ENCODE measurements at places on chromosomes 16 and 17.

GRCh38 chr17:13102477-13102876 is 84.7 kb upstream of the ELAC2 start:
- DNase-seq, result no peak

DNA sequence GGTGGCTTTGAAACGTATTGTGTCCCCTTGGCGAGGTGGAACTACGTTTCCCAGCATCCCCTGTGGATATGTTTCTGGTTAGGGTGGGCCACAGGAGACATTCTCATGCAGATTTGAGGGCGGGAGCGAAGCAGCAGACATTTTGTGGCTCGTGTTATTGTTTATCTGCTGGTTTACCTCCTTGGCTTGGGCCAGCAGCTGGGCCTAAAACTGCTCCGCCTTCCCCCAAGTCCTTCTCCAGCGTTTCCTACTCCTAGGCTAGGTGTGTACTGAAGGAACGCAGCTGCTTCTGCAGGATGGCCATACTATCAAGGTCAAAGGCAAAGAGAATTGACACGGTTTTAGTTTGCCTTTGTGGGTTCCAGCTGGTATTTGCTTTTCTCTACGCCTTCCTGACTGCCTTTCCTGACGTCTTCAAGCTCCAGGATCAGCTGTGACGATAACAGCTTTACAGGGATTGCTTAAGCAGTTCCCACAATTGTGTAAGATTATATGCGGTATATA is 17.2 kb upstream of the WSB1 start:
- no peak for DNase-seq

DNA sequence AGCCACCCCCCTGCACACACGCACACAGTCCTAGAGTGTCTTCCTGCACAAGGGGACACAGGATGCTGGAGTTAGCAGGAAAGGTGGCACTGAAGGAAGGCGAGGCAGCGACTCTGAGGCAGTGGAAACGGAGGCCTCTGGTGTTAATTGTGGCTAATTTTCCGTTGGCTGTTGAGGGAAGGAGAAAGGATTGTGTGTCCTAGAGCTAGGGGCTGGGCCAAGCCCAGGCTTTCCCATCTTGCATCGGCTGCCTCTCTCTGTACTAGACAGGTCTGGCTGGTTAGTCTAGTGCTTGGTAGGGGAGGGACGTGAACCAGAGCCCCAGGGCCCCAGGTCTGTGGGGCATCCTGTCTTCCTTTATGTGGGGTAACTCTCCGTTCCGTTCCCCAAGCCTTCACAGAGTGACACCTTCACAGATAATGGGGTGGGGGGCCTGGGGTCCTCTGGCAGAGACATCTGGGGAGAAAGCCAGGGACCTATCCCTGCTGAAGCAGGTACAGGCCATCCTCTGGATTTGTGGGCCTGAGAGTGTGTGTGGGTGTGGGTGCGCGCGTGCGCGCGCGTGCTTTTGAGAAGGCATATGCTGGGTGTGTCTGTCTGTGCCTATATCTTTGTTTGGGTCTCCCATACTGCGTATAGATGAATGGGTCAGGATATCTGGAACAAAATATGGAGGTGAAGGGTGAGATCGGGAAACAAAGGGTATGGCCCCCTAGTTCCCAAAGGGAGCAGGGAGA is at the start of gene CHD3:
TSS of gene CHD3 (plus strand) at position 606 of the 737 bp plus-strand sequence. CDS start 212 bp downstream, outside the sequence.
- no peak for DNase-seq

- no peak for DNase-seq
Observed at GRCh38 chr16:50752471-50753235, 10.8 kb downstream of the CYLD start.

- DNase-seq, result no peak
Observed at GRCh38 chr17:82304826-82305726, 12.3 kb downstream of the CD7 start.

DNA sequence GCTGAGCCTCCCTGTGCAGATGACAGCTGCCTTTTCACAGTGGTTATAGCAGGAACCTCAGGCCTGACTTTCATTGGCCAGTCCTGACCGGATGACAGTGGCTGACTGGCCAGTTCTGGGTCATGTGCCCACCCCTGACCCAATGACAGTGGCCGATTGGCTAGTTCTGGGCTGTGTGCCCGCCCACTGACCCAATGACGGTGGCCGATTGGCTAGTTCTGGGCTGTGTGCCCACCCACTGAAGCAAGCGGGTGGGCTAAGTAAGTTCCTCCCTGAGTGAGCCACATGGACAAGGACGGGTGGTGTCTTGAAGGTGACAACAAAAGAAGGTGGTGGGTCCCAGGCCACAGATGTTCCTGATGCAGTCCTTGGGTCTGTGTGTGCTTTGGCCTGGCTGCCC is 9.5 kb downstream of the DEF8 start:
- DNase-seq, result no peak

DNA sequence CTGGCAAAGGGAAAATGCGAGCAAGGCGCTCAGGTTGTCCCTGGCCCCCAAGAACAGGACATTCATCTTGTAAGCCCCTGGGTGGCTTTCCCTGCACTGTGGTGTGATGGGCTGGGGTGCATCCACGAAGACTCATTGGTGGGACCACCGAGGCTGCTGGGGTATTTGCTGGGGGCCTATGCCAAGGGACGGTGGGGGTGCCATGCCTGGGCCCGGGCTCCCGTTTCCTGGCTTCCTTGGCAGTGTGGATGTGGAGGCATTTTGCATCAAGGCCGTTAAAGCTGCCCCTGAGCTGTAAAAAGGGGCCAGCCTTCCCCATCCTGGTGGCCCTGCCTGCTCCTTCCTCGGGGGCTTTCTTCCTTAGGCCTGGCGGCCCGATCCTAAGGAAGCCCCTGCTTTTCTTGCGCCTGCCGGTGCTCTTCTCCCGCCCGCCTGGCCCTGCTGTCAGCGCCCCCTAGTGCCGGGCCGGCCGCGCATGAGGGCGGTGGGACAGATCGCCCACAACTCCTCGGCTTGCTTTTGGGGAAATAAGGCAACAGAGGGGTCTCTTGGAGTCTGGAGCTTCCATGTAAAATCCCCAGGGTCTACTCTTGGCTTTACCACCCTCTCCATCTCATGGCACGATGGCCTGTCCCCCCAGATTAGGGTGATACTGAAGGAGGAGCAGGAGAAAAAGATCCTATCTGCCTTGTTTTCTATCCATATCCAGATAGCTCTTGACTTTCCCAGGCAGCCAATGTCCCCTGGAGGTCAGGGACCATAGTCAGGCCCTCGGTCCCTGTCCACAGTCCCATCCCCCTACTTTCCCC is 9.8 kb upstream of the TBX2 start:
- no peak for DNase-seq

DNA sequence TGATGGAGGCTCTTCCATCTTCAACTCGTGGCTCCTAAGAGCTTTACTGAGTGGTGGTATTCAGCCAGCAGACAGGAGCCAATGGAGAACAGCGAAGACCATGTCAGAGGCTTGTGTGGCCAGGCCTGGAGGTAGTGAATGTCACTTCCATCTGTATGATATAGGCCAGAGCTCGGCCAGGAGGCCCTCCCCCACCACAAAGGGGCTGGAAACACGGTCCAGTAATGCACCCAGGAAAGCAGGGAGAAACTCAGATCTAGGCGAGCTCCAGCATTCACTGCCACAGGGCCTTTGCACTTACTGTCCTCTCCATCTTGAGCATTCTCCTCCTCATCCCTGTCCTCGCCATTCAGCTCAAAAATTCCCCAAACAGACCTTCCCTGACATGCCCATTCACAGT is 555.3 kb upstream of the C16orf82 start:
- no peak for DNase-seq

- DNase-seq, result no peak
Observed at GRCh38 chr16:12339686-12340085, 363.2 kb downstream of the SNX29 start.

- DNase-seq, result no peak
Observed at GRCh38 chr17:32954477-32954876, 26.5 kb downstream of the TMEM98 start.

DNA sequence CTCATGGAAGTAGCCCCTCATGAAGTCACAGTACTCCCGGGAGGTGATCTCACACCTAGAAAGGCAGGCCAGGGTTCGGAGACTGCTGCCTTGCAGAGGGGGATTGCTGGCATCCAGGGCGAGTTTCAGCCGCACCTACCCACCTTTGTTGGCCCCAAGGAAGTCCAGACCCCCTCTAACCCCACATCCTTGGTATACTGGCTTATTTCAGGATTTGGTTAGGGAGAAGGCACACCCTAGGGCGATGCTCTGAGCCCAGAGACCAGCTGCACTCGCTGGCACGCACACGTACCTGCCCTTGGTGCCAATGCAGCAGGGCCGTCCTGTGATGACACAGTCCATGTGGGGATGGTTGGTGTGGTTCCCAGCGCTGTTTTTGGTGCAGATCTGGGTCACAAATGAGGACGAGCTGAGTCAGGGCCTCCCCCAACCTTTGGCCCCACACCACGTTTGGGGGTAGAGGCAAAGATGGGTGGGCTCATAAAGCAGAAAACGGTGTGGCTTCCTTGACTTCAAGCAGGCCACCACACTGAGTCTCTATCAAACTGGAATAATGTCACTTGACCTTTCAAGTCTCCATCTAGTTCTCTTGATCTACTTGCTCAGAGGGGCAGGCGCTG is 5.9 kb downstream of the SNRNP25 start:
- DNase-seq, result no peak

DNA sequence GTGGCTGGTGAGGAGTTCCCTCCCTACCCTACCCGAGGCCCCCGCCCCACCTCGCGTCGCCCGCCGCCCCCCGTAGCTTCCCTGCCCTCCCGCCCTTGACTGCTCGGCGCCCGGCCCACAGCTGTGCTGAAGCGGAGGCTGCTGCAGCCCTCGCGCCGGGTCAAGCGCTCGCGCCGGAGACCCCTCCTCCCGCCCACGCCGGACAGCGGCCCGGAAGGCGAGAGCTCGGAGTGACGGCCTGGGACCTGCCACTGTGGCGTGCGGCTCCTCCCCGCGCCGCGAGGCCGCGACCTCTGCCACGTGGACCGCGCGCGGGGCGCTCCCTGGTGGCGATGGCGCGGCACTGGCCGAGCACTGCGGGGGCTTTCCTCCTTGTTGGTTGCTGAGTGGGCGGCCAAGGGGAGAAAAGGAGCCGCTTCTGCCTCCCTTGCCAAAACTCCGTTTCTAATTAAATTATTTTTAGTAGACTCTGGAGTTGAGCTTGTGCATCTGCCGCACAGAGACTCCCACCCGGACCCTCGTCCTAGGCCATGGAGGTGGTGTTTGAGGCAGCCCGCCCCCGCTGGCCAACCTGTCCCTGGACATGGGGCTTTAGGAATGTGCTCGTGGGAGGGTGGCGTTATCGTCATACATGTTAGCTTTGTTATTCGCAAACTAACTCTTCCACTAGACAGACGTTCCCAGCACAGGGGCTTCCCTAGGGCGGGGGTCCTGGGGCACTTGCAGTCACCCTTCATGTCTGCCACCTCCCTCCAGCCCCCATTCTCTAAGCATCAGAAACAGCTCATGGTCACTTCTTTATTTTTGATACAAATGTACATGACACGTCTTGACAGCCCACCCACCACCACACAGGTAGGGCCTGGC is 4.4 kb downstream of the TP53I13 start:
- DNase-seq, result no peak

GRCh38 chr17:50424996-50425681 is 879 bp upstream of the ACSF2 start:
- no peak for DNase-seq

GRCh38 chr17:72891627-72892026 is 200.9 kb downstream of the SLC39A11 start:
- DNase-seq, result no peak

GRCh38 chr17:57001541-57001940 is 23.6 kb downstream of the SCPEP1 start:
- no peak for DNase-seq

- no peak for DNase-seq
Observed at GRCh38 chr17:76566988-76567431, 18.6 kb downstream of the ST6GALNAC2 start.

- no peak for DNase-seq
Observed at GRCh38 chr17:47117386-47117785, 71.7 kb downstream of the CDC27 start.

Data from KG1 (cell line).